ENCODE measurements at places on chromosomes 13 and 19.

- DNase-seq, result no peak
Observed at GRCh38 chr19:3670796-3671679, 29.2 kb downstream of the PIP5K1C start.

DNA sequence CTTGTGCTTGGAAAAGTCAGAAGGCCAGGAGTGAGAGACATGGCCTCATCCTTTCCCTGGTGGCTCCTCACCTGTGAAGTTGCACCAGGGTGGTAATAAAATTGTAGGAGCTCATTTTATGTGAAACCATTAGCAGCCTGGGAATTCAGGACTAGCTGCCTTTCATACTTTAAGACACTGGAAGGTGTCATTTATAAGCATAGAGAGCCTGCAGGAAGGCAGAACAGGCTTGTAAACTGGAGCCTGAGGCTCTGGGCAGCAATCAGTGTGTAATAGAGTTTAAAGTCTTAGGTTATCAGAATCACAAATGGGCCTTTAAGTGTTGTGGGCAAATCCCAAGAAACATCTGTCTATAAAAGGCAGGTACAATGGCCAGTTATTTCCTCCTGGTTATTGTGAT lies 127.2 kb downstream of the TM9SF2 start:
- DNase-seq, result no peak

- DNase-seq, result no peak
Observed at GRCh38 chr13:113742000-113742441, 17.0 kb upstream of the TMEM255B start.

- DNase-seq, result no peak
Observed at GRCh38 chr13:25300861-25301346, 521 bp upstream of the NUP58 start.

GRCh38 chr13:114114006-114114640 lies 18.3 kb downstream of the RASA3 start:
- no peak for DNase-seq

GRCh38 chr13:76890021-76890420 lies 3.8 kb upstream of the KCTD12 start:
- no peak for DNase-seq

DNA sequence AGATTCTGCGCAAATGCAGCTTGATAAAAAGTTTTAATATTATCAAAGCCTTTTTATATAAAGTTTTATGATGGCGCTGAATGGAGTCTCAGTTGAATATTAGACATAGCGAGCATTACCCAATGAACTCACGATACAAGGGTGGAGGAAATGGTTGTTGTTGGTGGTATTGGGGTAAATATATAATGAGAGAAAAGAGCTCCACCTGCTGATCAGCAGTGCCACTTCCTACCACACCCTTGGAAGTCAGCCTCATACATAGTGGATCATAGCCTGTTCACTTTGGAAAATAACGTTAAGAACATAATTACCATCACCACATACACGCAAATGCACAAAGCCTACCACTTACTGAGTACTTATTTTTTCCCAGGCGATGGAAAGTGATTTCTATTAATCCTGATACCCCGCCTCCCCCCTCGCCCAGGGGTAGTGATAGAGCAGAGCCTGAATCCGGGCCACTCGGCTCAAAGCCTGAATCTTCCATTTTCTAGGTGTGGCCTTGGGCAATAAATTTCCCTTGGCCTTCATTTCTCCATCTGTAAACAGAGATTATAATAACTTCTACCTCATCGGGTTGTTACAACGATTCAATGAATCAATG lies 358.3 kb downstream of the KLF5 start:
- DNase-seq, result no peak

DNA sequence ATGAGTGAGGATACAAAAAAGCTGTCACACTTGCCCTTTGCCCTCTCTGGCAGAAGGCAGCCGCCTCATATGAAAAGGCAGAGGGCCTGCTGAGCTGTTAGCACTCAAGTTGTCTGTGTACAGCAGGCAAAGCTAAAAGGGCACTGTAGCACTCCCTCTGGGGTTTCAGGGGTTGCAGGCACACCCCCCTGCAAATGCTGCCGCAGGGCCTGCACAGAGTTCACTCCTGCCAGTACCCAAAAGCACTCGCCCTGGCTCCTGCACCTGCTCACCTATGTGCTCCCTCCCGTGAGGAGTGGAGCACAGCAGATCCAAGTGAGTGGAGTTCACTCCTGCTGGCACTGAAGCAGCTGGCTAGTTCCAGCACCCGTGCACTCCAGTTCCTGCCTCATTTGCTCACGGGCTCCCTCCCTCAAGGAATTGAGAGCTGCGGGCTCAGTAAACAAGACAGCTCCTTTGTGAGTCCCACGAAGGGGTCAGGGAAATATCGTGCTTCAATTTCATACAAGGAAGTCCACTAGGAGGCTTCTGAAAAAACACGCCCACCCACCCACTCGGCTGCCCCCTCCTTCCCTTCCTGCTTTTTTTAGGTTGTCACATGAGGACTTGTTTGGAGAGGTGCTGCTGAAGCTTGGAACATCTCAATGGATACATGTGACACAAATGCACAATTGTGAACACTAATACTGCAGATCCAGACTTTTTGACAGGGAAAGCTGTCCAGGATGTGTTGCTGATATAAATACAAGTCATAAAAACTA lies 9.9 kb upstream of the RCBTB2 start:
- no peak for DNase-seq

GRCh38 chr13:106560821-106561220 lies 7.1 kb downstream of the ARGLU1 start:
- DNase-seq, result no peak

DNA sequence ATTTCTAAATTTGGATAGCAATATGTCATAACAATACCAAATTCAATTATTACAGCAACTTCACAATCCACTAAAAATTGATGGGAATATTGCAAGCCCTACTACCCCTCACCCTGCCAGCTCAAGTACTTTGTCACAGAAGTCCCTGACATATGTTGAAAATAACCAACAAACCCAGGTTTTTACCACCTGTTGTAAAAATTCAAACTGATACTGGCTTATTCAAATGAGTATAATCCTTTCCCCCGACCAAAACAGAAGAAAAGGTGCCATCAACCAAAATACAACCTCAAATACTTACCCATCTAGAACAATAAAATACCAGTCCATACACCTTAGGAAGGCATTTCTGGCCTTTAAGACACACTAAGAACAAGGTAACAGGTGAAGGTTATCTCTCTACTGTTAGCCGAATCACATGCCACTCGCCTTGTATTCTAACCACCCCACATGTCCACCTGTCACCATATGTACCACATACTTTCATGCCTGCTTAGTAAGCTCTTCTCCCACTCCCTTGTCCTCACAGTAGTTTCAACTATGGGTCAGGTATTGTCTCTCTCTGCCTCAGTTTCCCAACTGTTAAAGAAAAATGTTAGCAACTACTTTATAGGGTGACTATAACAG lies 53.1 kb downstream of the USP12 start:
- DNase-seq, result no peak

GRCh38 chr13:73535341-73535740 lies 476.5 kb downstream of the KLF5 start:
- DNase-seq, result no peak

DNA sequence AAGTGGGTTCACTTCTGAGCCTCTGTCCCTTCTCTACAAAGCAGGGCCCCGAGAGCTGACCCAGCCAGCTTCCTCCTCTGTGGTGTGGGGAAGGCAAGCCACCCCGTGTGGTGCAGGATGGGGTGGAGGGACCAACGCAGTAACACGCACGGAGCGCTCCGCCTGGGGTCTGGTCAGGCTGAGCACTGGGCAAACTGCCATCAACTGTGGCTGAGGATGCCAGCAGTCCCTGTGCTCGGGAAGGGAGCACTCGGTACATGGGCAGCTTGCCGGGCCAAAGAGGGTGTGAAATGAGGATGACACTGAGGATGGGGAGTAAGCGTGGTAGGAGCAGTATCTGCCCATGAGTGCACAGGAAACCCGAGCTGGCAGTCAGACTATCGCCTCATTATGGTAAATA lies 7.6 kb upstream of the GMIP start:
- no peak for DNase-seq

GRCh38 chr19:50412419-50412818 lies 6.3 kb upstream of the SPIB start:
- no peak for DNase-seq

GRCh38 chr13:73193554-73193953 lies 134.7 kb downstream of the KLF5 start:
- no peak for DNase-seq

DNA sequence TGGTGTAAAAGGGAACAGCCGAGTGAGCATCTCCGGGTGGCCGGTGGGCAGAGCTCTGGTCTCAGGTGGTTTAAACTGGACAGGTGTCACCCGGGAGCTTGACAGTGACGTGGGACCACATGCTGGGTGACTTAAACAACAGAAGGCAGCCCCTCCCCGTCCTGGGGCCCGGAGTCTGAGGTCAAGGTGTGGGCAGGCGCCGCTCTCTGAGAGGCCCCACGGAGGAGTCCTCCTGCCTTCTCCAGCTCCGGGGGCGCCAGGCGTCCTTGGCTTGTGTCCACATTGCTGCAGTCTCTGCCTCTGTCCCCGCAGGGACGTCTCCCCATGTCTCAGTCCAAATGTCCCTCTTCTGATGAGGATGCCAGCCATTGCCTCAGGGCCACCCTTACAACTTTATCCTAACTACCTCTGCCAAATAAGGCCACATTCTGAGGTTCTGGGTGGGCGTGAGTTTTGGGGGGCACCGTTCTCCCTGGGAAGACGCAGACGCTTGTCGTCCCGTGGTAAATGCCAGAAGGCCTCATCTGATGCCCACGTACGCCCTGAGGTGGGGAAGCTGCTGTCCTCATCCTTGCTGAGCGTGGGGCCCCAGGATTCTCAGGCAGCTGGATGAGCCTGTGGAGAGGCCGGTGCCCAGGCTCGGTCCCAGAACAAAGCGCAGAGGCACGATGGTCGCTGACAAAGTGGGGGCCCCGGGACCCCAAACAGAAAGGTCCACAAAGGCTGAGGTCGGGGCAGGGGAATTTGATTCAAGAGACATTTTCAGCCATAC lies 12.9 kb downstream of the GZMM start:
- no peak for DNase-seq

DNA sequence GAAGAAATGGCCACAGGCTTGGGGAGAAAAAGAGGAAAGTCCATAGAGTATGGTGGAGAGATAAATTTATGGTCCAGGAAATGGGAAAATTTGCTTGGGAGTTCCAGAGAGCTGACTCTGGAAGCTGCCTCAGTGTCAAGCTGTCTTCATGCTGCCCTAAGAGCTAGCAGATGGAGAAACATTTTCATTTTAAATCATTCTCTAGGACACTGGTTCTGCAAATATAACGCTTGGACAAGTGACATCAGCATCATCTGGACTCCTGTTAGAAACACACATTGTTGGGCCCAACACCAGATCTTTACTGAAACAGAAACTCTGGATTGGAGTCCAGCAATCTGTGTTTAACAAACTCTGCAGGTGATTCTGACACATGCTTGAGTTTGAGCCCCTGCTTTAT lies 592.0 kb upstream of the KLF12 start:
- no peak for DNase-seq

- DNase-seq, result no peak
Observed at GRCh38 chr13:30429235-30429634, 6.9 kb downstream of the UBE2L5 start.

DNA sequence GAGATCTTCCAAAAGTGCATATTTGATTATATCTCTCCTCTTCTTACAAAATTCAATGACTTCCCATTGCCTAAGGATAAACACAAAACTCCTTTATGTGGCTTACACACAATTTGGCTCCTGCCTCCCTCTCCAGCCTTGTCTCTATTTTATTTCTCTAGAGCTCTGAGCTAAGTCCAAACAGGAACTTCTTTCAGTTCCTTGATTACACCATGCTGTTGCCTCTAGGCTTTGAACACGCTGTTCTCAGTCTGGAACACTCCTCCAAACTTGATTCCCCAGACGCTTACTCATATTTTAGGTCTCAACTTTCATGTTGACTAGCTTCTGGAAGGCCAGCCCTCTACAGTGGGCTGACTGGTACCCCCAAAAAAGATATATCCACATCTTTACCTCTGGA lies 258.5 kb downstream of the COG6 start:
- no peak for DNase-seq

DNA sequence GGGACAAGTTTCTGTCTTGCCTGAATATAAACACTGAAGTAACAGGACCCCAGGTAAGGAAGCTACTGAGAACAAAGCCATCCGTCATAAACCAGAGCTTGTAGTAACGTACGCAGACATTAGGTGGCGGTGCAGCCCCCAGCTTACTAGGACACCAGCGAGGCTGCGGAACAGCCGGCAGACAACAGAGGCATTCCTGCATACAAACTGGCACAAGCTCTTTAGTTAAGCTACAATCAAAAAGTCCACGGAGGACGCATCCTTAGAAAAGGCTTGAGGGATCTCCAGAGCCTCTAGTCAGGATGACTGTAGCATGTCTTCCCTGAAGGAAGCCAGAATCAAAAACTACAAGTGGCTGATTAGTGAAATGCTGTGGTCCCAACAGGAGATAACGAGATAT lies 26.2 kb downstream of the ZNF160 start:
- DNase-seq, result no peak

DNA sequence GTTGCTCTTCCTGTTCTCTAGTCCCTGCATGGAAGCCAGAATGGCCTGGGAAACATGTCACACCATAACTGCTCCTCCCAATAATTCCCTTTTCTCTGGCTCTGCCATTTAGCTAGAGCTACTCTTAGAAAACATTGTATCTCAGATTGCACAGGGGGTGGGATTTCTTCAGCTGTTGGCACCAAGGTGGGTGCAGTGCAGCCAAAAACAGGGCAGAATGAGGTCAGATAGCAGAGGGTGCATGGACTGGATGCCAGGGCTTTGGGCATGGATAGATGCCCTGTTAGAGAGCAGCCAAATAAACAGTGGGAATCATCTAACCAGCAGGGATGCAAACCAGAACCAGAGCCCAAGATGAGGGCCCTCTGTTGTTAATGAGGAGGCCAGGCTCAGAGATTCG lies 4.9 kb upstream of the AMER2 start:
- no peak for DNase-seq

GRCh38 chr13:59211606-59212005 lies 952.1 kb downstream of the DIAPH3 start:
- DNase-seq, result no peak

GRCh38 chr13:31433746-31434145 lies 234.0 kb downstream of the B3GLCT start:
- no peak for DNase-seq

GRCh38 chr13:72565893-72566292 lies 161.5 kb downstream of the MZT1 start:
- no peak for DNase-seq

DNA sequence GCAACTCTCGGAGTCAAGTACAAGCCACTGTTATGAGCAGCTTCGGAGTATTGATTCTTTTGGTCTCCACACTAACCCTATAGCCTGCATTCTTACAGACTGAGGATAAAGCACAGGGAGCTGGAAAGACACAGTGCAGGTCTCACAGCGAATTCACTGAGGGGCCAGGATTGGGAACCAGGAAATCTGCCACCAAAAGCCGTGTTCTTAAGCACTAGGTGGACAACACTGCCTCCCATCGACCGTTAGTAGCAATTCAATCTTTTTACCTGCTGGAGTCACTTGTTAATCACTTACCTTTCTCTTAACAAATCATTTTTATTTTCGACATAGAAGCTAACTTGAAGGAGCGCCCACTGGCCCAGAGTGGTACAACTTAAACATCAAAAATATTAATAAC lies 6.3 kb downstream of the PMIS2 start:
- DNase-seq, result no peak

Data from stimulated activated CD8-positive, alpha-beta memory T cell treated with anti-CD3 and anti-CD28 coated beads, Interleukin-7, amount 100 ng/mL, for 1 hour (primary cell).